ENCODE measurements at places on chromosomes 7 and 10.

GRCh38 chr10:24209432-24209771 lies 464 bp downstream of the KIAA1217 start:
- no peak for DNase-seq

DNA sequence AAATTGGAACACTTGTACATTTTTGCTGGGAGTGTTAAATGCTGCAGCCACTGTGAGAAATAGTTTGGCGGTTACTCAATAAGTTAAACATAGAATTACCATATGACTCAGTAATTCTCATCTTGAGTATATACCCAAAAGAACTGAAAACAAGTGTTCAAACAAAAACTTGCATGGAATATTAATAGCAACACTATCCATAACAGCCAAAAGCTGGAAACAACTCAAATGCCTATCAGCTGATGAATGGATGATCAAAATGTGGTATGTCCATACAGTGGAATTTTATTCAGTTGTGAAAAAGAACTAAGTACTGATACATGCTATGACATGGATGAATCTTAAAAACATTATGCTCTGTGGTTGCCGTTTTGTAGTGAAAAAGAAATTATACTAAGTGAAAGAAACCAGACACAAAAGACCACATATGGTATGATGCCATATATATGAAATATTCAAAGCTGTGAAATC lies 63.0 kb upstream of the SP4 start:
- no peak for DNase-seq

- DNase-seq, result no peak
These were observed 67.9 kb upstream of the COL13A1 start for GRCh38 chr10:69733791-69734261.

DNA sequence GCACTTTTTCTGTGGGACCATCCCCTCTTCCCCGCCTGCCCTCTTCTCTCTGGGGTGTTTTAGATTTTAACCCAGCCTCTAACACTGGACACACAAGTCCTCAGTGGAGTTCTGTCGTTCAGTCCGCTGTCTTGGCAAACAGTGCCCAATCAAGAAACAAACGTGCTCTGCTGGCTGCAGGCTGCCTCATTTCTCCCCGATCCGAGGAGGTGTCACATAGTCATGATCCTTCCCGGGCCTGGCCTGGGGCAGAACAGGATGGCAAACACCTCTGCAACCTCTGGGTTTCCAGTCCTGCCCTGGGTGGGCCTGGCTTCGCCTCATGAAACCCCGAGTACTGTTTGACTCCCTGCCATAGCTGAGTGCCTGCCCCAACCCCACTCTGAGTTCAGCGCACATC lies 110.9 kb upstream of the INSYN2A start:
- DNase-seq, result no peak

- DNase-seq, result no peak
These were observed 157.4 kb downstream of the SKIDA1 start for GRCh38 chr10:21368022-21368582.

DNA sequence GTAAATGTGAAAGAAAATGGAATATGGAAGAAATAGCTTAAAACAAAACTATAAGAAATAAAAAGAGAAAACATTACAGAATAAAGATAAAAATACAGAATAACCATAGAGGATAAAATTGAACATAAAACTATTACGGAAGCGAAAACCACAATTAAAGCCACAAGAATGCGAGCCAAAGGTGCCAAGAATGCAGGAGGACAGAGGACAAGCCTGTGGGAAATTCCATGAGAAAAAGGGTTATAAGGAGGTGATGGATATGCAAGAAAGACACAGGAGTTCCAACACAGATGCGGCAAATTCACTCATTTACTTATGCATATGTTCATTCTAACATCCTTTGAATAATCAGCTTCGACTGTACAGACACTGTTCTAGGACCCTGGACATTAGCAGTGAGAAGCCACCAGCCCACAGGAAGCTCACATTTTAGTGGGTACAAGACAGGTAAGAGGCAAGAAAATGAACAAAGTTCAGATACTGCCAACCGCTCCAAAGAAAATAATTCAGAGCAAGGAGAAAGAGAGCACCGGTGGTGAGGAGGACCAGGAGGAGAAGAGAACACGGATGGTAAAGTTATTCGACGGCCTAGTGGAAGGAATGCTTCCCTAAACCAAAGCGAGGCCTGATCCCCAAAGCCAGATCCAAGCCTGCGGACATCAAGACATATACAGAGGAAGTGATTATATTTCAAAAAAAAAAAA lies 213.7 kb upstream of the MGMT start:
- no peak for DNase-seq

- no peak for DNase-seq
These were observed 102.2 kb downstream of the TAX1BP1 start for GRCh38 chr7:27842094-27842692.

DNA sequence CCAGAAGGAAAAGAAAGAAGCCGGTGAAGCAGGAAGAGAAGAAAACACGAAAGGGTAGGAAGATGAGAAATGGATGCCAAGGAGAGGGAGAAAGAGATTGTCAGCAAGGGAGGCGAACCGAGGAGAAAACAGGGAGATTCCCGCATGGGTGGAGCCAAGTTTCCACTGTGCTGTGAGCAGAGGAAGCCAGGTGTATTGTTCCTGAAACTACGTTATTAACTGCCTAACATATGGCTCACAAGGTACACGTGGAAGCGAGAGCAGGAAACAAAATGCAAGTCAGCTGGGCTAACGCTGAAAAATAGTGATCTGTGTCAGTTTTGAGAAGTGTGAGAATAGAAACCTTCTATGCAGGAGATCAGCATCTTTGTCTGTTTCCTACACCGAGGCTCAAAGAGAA lies 20.4 kb upstream of the HIPK2 start:
- DNase-seq, result no peak

GRCh38 chr7:157830331-157830730 lies 493.5 kb downstream of the DNAJB6 start:
- DNase-seq, result no peak

DNA sequence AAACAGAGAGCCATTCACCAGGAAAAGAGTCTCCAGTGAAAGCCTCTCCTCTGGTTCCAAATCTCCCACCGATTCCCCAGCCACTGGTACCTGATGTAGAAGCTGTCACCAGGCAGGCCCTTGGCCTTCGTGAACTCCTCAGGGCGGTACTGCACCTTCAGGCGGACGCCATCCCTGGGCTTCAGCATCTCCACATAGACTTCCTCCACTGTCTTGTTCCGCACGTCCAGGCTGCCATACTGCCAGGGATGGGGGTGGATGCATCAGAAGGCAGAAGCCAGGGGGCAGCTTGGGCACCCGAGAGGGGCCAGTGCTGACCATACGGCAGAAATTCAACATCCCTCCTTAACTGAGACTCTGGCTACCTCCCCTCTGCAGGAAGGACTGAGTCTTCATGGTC lies 118.8 kb downstream of the DLG5 start:
- no peak for DNase-seq

- DNase-seq, result no peak
These were observed 5.5 kb upstream of the LIPN start for GRCh38 chr10:88754287-88754686.

DNA sequence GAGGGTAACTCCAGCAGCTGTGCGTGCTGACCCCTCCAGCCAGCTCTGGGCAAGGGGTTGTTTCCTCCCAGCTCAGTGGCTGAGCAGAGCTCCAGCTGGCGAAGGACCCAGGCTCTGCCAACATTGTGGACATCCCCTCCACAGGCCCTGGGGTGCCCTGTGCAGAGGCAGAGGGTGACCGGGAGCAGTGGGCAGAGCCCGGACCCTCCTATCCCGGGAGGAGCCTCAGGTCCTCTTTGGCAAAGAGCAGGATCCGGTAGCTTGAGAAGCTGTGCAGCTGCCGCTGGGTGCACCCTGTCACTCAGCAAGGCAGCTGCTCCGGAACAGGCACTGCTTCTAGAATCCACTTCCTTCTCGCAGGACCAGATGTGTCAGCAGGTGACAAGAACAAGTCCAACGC lies 175.9 kb downstream of the EBF3 start:
- DNase-seq, result no peak
